ENCODE measurements at places on chromosomes 2 and 18.
A peak's percentile ranks its signal among the peaks of the same experiment; 100 is the strongest.

DNA sequence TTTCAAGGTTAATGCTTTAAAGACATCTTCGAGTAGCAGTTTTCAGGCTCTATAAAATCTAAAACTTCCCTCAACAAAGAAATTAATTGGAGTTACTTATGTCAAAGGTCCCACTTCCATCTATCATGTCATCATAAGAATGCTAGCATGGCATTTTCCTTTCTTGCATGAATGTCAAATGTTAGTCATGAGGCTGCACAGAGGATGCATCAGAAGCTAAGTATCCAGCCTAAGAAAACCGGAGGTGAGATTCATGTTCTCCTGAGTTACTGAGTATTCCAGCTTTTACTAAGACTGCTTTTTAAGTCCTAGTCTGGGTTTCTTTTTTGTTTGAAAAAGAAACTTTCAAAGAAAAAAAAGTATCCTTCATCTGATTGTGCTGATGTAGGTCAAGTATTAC is 130.6 kb upstream of the CDH19 start:
- peak; percentile 38 for DNase-seq

GRCh38 chr2:120622886-120623753 is 112.5 kb upstream of the GLI2 start:
- DNase-seq = no peak

DNA sequence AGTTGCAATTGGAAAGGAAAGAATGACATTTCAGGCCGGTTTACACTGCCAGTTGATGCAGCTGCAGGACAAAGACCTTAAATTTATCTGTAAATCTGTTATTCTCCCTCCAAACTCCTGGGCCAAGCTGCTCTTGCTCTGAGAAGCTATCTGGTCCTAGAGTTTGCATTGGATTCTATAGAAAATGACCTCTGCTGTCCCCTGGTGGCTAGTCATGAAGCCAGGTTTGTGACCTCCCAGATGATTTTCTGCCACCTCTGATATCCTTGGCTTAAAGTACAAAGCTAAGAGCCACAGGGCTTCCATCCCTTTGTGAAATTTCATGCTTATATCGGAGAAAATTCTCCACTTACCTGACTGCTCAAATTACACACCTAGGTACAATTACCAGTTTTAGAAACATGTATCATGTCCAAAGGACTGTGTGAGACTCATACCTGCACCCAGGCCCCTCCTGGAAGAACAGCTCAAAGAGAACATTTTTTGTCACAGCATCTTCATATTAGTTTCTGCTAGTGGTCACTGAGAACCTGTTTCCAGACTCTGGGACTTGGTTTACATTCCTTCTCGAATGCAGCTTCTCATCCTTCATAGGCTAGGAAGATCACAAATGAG is 28.9 kb upstream of the IER3IP1 start:
- DNase-seq = peak; percentile 25

DNA sequence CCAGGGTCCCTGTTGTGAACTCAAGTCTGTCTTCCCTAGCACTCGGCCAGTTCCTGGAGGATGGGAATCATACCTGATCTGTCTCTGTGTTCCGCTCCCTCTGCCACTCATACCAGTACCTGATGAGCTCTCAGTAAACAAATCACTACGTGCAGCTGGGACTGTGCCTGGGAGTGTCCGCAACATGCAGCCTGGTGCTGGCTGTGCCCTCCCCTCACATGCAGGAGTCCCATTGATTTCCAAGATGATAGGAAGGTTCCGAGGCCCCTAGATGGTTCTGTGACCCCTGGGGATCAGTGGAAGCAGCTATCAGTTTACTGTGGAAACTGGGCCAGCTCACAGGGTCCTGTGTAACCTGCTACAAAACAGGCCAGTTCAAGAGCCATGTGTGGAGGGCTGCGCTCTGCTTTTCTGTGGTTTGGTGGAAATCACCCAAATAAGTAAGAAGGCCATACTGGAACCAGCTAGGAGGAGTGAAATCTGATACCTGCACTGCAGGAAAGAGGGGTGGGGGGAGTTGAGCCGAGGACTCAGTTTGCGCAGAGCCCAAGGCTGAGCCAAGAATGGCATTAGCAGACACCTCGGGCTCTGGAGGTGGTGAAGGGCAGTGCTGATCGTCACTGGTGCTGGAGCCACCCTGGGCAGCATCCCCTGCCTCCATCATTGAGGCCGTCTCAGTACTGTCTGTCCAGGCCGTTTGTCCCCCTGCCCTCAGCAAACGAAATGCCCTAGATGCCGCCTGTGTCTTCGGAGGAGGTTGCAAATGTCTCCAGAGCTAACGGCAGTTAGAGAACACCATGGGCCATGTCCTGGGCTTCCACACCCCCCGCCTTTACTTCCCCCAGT is 93.3 kb downstream of the KLHL29 start:
- no peak for DNase-seq

DNA sequence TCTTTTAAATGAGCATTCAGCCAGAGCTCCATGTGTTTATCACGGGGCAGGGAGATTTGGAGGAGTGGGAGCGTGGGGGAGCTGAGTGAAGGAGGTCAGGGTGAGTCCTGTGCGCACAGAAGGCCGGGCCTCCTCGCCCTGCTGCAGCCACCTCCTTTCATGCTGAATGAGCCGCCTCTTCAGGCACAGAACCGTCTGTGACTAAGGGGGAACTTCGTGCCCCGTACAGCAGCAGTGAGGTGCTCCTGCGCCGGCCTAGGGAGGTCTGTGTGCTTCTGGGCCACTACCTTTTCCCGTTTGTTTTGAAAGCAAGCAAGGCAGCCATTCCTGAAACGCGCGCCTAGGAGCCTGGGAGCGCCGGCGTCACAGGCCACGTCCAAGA is 27.1 kb upstream of the ZNF516 start:
- DNase-seq = no peak

- DNase-seq = no peak
Measured at GRCh38 chr2:106080959-106081358, 113.1 kb downstream of the UXS1 start.

DNA sequence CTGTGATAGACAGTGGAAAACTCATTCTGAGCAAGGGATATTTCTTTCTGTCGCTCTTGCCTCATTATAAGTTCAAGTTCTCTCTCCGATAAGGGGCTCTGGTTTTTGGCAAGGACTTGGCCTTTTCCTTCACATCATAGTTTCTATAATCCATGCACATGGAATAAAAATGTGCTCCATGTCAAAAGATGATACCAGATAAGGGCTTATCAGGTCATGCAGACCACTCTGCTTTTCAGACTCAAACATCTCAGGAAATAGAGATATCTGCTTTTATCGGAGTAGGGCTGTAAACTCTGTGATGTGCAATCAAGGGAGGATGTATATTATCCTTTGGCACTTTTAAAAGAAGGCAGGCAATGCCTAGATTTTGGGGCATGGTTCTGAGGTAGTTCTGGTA is 45.0 kb upstream of the DARS1 start:
- DNase-seq = no peak

- no peak for DNase-seq
Measured at GRCh38 chr2:69102041-69102593, 89.1 kb downstream of the ANTXR1 start.

GRCh38 chr18:31973929-31974546 is 31.1 kb upstream of the TRAPPC8 start:
- no peak for DNase-seq

DNA sequence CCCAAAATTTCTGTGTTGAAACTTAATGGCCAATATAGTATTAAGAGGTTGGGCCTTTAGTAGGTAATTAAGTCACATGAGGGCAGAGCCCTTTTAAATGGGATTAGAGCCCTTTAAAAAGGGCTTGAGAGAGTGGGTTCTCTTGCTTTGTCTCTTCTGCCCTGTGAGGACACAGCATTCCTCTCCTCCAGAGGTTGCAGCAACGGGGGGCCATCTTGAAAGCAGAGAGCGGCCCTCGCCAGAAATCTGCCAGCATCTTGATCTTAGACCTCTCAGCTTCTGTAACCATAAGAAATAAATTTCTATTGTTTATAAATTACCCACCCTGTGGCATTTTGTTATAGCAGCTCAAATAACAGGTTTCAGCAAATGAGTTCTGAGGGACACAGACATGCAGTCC is 305.0 kb upstream of the LRP1B start:
- DNase-seq = no peak

GRCh38 chr2:219294356-219295351 is 14.5 kb downstream of the PTPRN start:
- DNase-seq = peak; percentile 70

DNA sequence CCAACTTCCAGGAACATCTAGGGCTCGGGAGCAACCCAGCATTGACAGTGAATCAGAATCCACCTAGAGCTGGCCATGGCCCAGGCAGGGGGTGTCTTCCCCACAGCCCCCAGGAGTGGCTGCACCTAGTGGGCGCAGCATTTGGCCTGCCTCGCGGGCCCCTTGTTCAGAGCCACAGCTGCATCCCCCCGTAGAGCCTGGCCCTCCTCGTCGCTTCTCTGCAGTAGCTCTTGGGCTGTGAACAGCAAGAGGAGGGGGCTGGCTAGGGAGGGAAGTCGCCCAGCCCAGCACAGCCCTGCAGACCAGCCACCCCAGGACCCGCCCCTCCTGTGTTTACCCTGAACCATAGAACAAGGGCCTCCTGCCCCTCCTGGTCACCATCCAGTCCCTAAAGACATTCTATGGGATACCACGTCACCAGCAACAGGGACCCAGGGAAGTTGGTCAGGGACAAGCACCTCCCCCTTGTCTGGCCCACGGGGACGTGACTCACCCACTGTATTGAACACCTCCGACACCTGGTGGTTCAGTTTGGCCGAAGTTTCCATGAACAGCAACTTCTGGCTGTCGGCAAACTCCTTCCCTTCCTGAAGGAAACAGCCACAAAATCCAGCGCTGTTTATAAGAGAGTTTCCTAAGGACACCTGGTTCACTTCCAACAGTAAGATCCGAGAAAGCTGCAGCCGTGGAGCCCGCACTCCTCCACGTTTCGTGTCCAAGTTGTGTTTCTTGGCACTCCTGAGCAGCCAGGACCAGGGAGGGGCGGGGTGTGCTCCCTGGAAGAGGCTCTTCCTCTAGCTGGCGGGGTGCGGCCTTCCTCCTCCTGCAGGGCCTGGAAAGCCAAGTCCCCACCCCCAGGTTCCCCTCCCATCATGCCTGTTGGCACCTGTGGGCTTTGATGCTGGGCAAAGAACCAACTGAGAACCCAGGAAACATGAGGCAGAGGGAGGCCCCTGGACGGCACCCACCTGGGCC is 8.8 kb downstream of the PRLH start:
- no peak for DNase-seq

- DNase-seq = no peak
Measured at GRCh38 chr18:46754188-46754587, 2.7 kb downstream of the ST8SIA5 start.

- DNase-seq = peak; percentile 36
Measured at GRCh38 chr2:17878281-17879136, at the start of gene KCNS3. Gene KCNS3, plus strand, starts transcription at chr2:17878667. Its CDS starts 52,342 bp downstream, at chr2:17931009.

DNA sequence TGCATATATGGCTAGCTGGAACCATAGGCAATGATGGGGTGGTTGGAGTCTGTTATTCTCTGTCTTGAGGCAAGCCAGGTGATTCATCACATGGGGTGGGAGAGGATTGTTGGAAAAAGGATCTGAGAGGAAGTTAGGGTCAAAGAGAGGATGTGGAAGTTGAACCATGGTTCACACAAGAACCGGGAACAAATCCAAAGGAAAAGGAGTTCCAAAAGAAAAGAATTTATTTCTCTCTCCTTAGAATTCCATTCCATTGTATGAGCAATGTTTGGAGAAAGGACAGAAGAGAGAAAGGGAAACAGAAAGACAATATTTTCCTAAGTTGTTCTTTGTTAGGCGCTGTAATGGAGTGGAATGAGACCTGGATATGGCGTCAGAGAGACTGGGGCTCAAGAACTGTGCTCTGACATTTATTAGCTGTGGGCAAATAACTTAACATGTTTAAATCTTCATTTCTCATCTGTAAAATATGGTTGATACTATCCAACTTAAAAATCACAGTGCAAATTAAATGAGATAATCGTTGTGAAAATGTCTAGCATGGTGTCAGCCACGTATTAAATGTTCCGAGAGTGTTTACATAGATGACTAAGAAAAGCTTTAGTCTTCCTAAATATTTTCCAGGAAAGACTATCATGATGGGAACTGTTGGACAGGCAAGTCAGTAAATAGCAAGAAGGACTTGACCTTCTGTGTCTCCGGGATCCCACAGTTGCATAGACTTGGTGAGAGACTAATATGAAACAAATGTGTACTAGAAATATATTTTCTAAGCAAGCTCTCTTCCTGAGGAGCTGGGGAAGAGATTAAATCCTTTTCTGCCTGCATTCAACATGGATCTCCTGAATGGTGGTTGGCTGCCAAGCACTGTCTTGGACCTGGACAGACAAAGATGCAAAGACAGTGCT is 71.4 kb downstream of the TRIB2 start:
- DNase-seq = peak; percentile 92

GRCh38 chr18:22705328-22705727 is 227.8 kb upstream of the RBBP8 start:
- DNase-seq = peak; percentile 74

- no peak for DNase-seq
Measured at GRCh38 chr2:230783101-230783500, 70.5 kb downstream of the CAB39 start.

GRCh38 chr18:352438-352837 is 84.6 kb upstream of the THOC1 start:
- DNase-seq = no peak

DNA sequence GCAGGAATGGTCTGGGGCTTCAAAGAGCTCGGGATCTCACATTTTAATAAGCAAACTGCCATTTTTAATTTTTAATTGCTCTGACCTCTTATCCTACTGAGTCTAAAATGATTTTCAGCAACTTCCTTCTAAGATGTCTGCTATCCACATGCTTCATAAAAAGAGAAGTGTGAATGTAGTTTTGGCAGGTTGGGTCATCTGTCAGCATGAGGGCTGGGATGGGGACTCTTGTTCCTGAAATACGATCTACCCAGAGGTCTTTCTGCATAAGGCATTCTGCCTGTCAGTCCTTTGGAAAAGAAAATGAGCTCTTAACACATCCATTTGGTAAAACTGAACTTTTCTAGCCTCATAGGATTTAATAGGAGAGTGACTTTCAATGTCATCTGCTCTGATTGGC is 252.8 kb upstream of the APCDD1 start:
- DNase-seq = no peak

- peak; percentile 46 for DNase-seq
Measured at GRCh38 chr2:188414869-188415753, 123.4 kb downstream of the GULP1 start.

- DNase-seq = no peak
Measured at GRCh38 chr2:120465989-120466703, 120.2 kb downstream of the INHBB start.

DNA sequence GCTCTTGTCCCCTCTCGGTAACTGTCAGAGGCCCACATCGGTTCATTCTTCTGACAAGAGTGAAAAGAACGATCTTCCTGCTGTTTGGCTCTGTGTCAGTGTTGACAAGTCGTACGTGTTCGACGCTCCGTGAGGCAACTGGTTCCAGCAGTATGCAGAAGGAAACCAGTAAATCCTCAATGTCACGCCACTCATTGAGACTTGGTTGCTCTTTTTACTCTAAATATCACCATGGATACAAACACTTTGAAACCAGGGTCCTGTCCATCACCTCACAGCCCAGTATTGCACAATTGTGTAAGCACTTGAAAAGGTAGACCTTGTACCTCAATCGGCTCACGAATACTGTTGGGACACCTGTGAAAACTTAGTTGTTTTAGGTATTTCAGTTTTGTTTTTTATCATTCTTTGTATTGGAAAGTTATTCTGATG is 136.4 kb downstream of the ZNF407 start:
- DNase-seq = no peak

All from fibroblast of skin of right quadriceps (primary cell).